CD8-positive, alpha-beta memory T cell (primary cell): ENCODE measurements at places on chromosomes 3 and 15.

DNA sequence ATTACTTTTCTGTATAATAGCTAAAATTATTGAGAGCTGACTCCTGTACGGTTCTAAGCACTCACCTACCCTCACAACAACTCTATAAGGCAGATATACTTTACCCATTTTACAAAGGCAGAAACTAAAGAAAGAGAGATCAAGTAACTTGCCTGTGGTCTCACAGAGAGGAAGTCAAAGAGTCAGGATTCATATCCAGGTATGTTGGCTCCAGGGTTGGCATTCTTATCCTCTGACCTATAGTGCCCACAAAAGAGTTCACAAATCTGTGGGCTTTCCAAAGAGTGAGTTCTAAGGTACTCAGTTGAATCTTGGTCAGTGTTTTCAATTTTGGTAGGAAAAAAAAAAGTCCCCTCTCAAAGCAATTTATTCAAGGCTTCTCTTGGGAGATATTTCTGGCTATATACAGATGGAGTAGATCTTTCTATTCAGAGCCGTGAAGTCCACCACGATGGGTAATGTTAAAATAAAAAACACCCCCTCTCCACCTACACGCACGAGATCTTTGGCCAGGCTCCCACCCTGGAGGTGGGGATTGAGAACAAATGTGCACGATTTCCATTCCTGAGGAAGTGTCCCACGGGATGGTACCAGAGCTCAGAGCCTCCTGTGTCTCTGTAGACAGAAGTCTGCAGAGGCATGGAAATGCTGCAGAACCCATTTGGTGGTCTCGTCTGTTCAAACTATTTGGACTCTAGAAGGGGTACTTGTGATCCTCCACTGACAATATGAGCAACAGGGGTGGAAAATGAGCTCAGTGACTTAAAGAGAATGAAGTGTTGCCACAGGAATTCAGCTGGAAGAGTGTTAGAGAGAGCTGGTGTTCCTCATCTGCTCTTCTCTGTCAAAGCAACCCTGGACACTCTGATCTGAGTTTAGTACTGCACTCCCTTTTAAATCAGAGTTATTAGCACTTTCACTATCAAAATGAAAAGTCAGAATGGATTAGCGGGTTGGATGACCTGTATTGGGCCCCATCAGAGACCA lies 212.1 kb upstream of the EIF1B start:
- DNase-seq: no peak

DNA sequence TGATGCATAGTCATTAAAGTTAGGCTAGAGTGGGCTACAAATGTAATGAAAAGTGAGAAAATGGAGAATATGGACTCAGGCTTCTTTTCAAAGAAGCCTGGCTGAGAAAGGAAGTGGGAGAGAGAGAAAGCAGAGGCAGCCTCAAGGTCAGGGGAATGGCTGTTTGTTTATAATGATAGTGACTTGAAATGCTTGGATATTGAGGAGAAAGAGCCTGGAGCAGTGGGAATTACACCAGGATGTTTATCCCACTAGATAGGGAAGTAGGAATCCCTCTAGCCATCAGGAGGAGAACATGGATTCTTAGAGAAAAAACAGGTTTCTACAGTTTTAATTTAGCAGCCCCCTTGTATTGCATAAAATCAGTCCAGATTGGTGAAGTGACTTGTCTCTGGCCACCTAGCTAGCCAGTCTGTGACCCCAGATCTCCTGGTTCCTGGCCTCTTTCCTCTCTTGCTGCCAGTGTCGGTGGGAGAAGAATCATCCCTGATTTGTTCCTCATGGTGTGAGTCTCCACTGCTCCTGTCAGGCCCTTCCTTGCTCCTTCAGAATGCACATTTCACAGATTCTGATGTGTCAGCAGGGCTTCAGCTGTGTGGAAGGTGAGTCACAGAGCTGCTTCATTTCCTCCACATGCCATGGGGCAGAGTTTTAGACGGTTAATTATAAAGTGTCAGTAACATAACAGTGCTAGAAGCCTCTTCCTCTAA lies 32.9 kb downstream of the SEMA6D start:
- DNase-seq: no peak

DNA sequence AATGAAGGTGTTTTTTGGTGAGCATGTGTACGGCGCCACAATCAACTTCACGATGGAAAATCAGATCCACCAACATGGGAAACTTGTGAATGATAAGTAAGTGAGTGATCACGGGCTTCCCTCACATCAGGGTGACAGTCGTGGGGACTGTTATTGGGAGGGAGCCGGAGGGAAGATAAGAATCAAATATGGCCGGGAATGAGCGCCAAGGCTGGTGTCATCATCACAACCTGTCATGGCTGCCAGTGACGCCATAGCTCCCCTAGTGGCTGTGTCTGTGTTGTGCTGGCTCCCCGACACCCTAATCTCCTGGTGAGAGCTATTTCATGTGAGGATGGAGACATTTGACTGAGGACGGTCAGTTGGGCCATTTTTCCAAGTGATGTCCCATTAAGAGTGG lies 168.5 kb downstream of the SV2B start:
- no peak for DNase-seq

GRCh38 chr3:48739617-48739954 lies 22.6 kb upstream of the IP6K2 start:
- DNase-seq: no peak
